ENCODE measurements at places on chromosomes 4 and X.

GRCh38 chrX:155005190-155005589 is 17.3 kb downstream of the F8 start:
- no peak for DNase-seq

DNA sequence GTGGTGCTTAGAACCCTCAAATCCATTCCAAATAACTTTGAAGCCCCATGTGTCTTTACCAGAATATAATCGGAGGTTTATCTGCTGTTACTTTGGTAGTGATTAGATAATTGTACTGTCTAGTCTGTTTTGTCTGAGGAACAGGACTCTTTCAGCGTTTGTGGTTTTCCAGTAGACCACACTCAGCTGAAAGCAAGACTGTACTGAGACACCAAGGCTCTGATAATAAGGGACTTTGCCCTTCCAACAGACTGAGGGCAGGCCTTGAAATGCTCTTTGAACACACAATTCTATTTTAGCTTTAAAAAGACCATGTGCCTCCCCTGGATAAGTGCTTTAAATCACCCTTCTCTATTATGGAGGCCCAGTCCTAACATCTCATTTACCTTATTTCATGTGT is 76.1 kb downstream of the KLHL8 start:
- DNase-seq, result no peak

- no peak for DNase-seq
Measured at GRCh38 chrX:135346975-135347374, 37.7 kb downstream of the ETDC start.

DNA sequence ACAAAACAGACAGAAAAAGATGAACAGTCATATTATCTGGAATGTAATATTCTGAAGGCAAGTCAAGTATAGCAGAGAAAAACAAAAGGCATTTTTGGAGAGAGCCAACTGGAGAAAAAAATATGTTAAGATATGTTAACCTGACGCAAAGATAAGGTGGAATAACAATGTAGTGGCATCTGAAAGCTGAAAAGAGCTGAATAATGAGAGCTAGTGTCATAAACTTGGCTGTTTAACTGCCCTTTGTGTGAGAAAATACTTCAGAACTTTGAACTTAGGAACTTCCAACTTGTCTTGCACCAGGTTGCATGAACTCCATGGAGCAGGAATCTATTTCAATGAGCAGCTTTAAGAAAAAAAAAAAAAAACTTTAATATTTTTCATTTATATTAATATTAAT is 32.9 kb downstream of the RAB33A start:
- no peak for DNase-seq

DNA sequence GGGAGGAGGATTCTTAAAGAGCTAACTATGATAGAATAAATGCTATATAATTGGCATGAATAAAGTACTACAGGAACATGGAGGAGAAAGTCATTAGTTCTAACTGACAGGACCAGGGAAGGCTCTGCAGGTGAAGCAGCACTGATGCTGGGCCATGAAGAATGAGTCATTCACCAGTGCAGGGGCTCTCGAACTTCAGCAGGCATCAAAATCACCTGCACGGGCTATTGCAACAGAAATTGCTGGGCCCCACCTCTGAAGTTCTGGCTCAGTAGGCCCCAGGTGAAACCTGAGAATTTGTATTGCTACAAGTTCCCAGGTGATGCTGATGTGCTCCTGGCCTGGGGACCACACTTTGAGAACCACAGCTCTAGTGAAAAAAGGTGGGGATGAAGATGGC is 33.7 kb downstream of the TMEM150C start:
- no peak for DNase-seq

Data from T-helper 1 cell (primary cell).